Left lobe of liver (tissue), 2 donors: ENCODE measurements at places on chromosomes 7 and 10.

GRCh38 chr7:30740417-30741181, 11.3 kb upstream of the INMT start:
- DNase-seq: peak; percentile 79

GRCh38 chr7:23490357-23491135, 20.3 kb upstream of the IGF2BP3 start:
- no peak for DNase-seq

GRCh38 chr7:155584763-155585531, 38.6 kb upstream of the CNPY1 start:
- DNase-seq: no peak

- DNase-seq: peak; percentile 39
Observed at GRCh38 chr10:98418665-98419468, 3.9 kb upstream of the PYROXD2 start.

GRCh38 chr7:107958764-107959526, 44.0 kb downstream of the LAMB1 start:
- no peak for DNase-seq

- no peak for DNase-seq
Observed at GRCh38 chr7:27046854-27047549, 48.8 kb downstream of the HOXA1 start.

DNA sequence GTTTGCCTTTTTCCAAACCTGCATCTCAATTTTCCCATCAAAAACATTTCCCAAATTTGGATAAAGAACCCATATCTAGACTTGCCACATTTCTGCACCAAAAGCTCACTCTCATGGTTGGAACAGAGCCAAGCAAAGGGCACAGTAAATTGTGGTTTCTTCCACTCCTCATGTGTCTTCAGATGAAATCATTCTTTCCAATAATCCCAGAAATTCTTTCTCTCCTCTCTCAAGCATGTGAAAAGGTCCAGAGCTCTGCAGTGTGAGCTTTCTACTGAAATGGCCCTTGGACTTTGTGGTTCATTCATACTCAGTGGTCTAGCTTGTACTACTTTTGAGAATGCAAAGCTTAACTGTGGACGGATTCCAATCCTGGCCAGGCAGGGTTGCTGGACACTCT, 19.8 kb downstream of the PRSS2 start:
- DNase-seq: no peak

- DNase-seq: no peak
Observed at GRCh38 chr10:100223879-100224278, 5.5 kb downstream of the CHUK start.

DNA sequence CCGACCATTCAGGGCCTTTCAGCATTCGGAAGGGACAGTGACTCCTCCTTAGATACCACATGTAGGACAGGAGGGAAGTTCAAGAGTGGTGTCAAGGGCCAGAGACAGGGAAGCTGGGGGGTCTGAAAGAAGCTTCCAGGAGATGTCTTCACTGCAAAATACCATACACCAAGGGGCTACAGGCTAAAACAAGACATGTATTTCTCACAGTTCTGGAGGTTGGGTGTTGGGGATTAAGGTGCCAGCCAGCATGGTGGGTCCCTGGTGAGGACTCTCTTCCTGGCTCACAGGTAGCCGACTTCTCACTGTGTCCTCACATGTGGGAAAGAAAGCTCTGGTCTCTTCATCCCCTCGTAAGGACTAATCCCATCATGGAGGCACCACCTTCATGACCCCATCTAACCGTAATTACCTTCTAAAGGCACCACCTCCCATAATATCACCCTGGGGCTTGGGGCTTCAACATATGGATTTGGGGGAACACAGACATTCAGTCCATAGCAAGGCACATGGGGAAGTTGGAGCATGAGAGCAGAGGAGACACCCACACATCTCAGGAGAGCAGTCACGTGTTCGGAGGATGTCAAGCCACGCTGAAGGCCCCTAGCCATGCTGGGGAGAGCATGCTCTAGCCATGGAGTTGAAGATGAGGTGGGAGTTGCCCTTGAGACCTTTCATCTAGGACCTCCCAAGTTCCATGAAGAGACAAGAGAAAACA, 73.9 kb upstream of the GDF10 start:
- no peak for DNase-seq

DNA sequence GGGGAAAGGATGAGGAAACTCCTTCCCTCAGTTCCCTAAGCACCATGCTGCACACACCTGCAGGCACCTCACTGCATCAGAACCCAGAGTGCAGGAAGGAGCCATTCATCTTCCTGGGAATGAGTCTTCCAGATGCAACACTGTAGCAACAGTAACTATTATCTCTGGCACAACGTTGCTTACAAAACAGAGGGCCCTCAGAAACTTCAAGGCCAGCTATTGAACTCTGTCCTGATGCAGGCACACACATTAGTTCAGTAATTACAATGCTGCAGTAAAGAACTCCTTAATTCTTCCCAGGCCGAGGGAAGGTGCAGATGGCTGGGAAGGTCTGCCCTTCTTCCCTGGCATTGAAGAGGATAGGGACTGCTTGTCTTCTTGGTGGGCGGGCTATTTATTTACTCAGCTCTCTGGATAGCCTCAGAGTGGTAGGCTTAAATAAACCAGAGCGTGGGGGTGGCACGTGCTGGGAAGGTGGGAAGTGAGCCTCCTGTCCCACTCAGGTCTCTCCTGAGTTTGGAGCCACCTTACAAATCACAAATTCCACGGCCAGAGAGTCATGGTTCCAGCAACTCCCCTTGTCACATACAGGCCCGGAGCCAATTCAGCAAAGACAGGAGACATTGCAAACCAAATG, 125.1 kb upstream of the JCAD start:
- no peak for DNase-seq

DNA sequence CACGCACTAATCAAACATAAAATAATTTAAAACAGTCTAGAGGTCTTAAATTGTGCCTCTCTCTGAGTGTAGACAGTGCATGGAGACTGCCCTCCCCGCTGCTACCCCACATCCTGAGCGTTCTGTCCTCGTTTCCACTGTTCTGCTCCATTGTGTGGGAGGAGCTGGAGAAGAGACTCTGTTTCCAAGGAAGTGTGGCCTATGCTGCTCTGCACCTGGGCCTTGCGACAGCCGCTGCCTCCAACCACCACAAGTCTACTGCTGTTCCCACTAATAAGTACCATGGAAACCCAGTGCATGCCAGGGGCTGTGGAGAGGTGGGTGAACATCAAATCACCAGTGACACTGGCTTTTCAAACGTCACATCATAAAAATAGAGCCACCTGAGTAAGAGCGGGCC, 19.6 kb downstream of the NRG3 start:
- DNase-seq: no peak

GRCh38 chr10:76830218-76830617, 807.4 kb downstream of the KCNMA1 start:
- DNase-seq: no peak

DNA sequence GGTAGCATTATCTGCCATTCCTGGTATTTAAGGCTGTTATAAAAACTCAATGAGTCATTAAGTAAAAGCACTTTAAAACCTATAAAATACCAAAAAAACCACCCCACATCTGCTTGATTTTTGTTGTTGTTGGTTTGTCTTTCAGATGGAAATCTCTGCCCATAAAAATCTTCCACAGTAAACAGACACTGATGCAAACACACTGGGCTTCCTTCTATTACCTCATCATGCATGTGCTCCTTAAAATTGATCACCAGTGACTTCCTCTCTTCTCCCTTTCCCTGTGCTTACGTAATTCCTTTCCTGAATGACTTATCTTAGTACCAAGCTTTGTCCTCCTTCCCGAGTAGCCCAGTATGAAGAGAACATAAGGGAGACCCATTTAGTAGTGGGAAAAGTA, 167.2 kb downstream of the EVX1 start:
- no peak for DNase-seq

- DNase-seq: no peak
Observed at GRCh38 chr10:77038407-77038806, 599.2 kb downstream of the KCNMA1 start.

DNA sequence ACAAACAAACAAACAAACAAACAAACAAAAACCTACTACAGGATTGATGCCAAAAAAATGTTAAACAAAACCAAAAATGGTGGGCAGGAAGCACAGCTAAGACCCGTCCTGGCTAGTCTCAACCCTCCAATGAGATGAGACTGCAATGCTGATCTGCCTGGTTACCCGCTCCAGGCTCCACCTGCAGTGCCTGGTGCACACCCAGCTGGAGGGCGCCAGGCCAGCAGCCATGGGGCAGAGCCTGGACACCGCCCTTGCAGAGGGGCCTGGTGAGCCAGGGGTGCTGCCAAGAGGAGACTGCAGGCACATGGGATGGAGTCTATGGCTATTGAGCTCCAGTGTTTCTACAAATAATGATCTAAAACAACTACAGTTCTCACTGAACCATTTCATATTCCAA, 107.0 kb downstream of the LARP4B start:
- no peak for DNase-seq

GRCh38 chr7:46982928-46983327, 599.0 kb downstream of the TNS3 start:
- no peak for DNase-seq

DNA sequence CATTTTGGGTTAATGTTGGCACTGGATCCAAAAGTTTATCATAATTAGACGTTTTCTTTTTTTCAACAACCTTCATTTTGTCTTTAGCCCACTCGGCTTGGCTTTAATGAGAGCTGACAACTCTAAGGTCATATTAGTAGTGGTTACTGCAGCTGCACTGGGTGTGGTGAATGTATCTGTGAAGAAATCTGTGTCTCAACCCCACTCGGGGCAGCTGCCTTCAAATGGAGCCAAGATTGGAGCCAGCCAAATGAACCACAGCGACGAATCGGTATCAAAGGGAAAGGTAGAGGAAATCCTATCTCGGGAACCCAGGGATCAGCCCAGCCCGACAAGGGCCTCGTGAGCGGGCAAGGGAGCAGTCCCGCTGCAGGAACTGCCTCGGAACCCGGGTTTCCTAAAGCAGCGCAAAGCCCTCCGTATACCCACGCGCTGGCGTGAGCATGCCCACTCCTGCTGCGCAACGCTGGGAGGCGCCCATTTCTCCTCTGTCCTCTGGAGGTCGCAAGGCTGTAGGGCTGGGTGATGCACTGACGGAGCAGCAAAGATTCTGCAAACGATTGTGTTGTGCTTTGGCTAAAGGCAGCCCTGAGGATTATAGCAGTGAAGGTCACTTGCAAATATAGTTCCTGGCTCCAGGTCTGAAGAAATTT, 98.7 kb upstream of the MBL2 start:
- no peak for DNase-seq

GRCh38 chr7:1922071-1922869, 252.2 kb downstream of the ELFN1 start:
- no peak for DNase-seq

GRCh38 chr10:79984851-79985250, 35.9 kb upstream of the SFTPD start:
- DNase-seq: no peak

- DNase-seq: no peak
Observed at GRCh38 chr10:71945819-71946474, 18.2 kb upstream of the CHST3 start.

GRCh38 chr7:3192669-3193068, 108.4 kb upstream of the SDK1 start:
- DNase-seq: no peak

GRCh38 chr10:30705101-30705624, 75.6 kb upstream of the LYZL2 start:
- DNase-seq: no peak

DNA sequence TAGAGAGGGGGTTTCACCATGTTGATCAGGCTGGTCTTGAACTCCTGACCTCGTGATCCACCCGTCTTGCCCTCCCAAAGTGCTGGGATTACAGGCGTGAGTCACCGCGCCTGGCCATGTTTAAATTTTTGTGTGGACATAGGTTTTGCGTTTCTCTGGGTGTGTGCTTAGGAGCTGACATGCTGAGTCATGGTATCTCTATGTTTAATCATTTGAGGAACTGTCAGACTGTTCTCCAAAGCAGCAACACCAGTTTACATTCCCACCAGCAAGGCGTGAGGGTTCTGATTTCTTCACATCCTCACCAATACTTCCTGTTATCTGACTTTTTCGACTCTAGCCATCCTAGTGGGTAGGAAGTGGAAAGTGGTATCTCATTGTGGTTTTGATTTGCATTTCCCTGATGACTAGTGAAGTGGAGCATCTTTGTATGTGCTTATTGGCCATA, 153.7 kb downstream of the DNAJB6 start:
- peak; percentile 44 for DNase-seq

GRCh38 chr7:1856888-1857441, 186.9 kb downstream of the ELFN1 start:
- peak; percentile 45 for DNase-seq

DNA sequence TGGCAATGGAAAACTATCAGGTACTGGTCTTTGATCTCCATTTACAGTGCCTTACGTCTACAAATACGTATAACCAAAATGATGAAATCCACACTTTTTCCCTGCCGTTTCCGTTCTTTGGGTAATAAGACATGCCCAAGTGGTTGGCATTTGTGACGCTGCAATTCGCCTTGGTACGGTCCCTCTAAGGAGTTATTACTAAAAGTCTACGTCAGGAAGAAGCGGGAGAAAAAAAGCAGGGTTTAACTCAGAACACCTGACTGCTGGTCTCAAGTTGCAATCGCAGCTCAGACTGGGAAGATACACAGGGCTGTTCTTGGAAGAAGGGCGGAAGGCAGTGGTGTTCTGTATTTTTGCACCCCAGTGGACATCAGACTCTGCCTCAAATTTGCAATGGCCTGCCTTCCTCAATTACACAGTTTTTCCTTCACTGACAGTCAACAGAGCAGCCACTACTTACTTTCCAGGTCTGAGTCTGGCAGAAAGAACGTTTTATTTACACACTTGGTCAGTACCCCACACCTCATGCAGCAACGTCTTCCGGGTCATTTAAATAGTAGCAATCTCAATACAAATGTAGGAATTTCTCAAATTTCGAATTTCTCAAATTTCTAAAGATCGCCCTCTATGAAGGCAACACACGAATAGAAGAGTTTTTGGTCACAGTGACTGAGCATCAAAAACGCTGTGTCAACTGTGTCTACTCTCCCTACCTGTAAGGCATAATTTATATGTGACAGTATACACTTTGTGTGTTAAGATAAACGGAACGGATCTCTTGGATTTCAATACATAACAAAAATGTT, 2.1 kb downstream of the BAIAP2L1 start:
- DNase-seq: no peak

DNA sequence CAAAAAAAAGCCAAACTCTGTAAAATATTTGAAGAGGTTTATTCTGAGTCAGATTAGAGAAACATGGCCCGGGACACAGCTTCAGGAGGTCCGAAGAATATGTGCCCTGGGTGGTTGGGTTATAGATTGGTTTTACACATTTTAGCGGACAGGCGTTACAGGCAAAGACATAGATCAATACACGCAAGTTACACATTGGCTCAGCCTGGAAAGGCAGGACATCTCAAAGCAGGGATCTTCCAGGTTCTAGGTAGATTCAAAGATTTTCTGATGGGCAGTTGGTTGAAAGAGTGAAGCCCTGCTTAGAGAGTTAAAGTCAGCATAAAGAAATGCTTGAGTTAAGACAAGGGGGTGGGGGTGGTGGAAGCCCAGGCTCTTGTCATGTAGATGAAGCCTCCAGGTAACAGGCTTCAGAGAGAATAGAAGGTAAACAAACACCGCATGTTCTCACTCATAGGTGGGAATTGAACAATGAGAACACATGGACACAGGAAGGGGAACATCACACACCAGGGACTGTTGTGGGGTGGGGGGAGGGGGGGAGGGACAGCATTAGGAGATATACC, 464.3 kb upstream of the ADARB2 start:
- DNase-seq: no peak

- no peak for DNase-seq
Observed at GRCh38 chr10:81873231-81873931, 1.6 kb upstream of the NRG3 start.

- no peak for DNase-seq
Observed at GRCh38 chr10:55668326-55668922, 692.6 kb downstream of the ZWINT start.
